G401 (cell line): ENCODE measurements at places on chromosomes 5 and 9. TPM values are rescaled to one million over a fixed set of nuclear protein-coding genes. Genes with fewer than 3 reads are reported as not detected.

DNA sequence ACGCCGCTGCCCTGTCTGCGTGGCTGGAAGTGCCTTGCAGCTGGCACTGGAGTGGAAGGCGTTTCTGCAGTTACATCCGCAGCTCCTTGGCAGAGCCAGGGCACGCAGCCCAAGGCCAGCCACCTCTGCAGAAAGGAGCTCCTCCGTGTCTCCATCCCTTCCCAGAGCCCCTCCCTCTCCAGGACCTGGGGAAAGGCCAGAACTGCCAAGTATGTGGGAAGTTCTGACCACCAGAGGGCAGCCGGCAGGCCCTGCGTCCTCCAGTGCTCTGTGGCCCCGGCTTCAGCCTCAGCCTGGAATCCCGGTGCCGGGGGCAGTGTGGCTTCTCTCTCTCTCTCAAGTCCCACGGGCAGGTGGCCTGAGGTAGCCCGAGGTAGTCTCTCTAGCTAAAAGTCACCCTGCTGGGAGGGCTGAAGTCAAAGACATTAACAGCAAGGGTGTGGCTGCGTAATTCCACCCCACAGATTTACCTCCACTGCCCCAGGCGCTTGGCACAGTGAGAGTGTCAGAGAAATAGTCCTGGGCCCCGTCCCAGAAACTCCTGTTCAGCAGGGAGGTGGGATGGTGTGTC, 101.7 kb upstream of the FCN2 start:
- peak; percentile 42 for DNase-seq

DNA sequence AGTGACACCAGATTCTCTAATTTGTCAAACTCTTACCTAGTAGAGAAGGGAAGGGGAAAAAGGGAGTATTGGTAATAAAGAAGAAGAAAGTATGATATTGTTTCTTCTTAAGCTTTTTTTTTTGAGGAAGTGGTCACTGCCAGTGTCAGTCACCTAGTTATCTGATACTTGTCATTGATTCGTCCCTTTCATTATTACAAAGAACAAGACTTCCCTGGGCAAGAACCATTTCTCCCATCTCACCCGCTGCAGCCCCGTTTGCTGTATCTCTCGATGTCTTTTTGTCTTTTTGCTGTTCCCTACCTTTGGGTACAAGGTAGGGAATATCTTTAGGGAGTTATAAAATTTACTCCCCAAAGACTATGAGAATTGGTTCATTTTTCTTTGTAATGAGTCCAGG, 249.0 kb downstream of the ARHGAP26 start:
- no peak for DNase-seq

DNA sequence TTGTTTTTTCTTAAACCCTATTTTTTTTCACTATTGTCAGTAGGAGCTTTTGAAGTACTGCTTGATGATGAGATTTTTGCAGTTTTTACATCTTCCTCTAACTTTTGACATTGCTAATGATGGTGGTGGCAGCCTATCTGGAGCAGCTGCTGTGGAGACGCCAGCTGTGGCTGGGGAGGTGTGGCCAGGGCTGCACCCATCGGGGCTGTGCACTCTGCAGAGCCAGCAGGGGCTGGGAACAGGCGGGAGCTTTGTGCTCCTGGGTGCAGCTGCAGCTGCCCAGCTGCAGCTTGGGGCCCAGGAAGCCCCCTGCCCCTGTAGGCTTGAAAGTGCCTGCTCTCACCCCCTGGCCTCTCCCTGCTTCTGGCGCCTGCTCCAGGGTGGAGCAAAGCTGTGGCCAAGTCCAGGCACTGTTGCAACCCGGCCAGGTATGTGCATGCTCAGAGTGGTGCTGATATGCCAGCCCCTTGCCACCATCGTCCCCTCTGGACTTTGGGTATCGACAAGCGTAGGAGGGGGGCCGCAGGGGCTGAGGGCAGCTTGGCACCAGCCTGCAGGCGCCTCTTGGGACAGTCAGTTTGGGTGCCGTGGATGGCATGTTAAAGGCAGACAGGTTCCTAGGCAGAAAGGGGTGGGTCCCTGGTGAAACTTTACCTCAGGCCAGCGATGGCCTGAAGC, 39.2 kb downstream of the FER start:
- no peak for DNase-seq

GRCh38 chr9:134601764-134602163, 39.8 kb upstream of the COL5A1 start:
- DNase-seq: no peak

GRCh38 chr5:126525630-126526245, 69.3 kb downstream of the ALDH7A1 start:
- no peak for DNase-seq

- DNase-seq: no peak
Observed at GRCh38 chr9:27634879-27635278, 61.6 kb upstream of the C9orf72 start.

DNA sequence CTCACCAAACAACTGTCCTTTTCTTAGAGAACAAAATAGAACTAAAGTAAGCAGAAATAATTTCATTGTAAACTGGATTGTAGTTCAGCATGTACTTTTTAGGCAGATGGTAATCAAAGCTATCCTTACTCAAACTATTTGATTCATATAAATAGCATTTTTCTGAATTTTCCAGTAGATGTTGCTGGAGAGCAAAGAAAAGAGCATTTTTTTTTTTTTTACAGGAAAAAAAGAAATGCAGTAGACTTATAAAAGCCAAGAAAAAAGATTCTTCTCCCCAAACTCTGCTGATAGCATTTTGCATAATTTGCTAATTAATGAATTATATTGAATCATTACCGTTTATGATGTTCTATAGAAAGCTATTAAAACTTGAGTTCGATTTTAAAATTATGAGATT, 715.3 kb upstream of the WWC1 start:
- DNase-seq: no peak

DNA sequence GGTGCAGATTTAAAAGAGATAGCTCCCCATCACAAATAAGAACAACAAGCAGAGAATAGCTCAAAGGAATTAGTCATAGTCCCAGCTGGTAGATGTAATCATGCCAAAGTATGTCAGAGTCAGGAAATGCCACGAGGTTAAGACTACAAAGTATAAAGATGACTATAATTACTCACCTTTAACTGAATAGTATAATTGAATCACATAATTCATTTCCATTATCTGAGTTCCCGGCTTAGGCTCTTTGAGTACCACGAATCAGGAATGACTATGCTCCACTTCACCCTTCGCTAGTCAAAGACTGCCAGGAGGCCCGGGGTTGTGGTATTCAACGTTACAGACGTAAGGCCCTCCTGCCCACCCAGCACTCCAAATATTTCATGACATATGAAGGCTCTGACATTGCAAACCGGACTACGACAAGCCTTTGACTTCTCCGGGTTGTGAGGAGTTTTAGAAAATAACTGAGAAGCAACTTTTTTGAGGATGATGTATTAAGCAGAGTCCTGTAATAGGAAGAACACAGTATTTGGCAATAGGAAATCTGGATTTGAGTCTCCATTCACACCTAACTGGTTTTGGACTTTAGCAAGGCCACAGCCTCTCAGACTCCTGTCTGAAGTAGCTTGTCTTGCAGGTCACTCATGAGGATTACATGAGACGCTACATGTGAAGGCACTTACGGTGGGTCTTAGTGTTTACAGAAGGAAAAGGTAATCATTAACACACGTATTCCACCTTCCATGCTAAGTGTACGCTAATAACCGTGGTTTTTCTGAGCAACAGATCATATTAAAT, 64.6 kb downstream of the ENC1 start:
- DNase-seq: no peak

GRCh38 chr5:41695920-41696582, 174.2 kb downstream of the OXCT1 start:
- DNase-seq: no peak

GRCh38 chr5:79759436-79759835, 69.8 kb downstream of the CMYA5 start:
- DNase-seq: no peak

GRCh38 chr9:68844631-68845612, 139.9 kb downstream of the PIP5K1B start:
- peak; percentile 39 for DNase-seq

GRCh38 chr9:133950192-133950591, 41.9 kb downstream of the VAV2 start:
- no peak for DNase-seq

DNA sequence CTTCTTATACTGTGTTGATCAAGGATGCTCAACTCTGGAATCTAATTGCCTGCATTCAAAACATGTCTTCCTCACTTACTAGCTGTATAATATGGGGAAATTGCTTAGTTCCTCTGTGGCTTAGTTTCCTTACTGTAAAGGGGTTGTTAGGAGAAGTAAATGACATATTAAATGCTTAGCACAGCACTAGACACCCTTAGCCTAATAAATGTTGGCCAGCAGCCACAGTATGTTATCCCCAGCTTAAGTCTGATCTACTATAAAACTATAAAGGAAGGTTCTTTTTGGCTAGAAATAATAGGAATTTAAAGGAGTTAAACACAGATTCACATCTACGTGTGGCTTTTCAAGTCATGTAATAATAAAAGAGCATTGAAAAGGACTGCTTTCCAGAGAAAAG, 232.4 kb downstream of the PCSK1 start:
- DNase-seq: no peak

- no peak for DNase-seq
Observed at GRCh38 chr9:32177396-32177795, 207.0 kb upstream of the ACO1 start.

GRCh38 chr9:9284201-9284600, 1328.6 kb downstream of the PTPRD start:
- DNase-seq: no peak

DNA sequence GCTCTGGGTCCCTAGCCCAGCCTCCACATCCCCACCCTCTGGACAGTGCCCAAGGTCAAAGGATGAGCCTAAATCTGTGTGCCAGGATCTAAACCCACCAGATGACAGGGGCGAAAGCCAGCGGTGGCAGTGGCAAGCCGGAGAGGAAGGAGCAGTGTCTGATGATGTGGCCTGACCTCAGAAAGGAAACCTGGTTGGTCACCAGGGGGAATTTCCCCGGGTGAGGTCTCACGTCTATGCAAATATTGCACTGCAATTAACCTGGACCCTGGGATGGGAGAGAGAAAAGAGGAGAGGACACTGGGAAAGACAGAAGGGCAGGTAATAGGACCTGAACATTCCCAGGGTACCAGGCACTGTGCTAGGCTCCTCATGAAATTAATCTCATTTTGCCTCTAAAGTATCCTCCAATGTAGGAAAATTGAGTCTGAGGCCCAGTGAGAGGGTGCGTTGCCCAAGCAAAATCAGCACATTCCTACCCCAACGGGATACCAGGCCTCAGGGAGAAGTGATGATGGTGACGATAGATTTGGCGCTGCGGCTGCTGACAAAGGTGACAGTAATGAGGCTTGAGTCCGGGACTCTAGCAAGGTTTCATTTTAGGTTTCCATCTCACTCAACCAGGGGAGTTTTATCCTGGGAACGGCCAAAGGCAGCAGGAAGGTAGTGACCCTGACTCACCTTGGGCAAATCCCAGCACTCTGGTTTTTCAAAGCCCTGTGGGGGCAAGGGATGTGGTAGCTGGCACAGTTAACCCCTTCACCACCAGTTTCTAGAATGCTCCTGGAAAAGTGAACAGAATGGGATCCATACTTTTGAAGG, 13.4 kb upstream of the TNIP1 start:
- no peak for DNase-seq

DNA sequence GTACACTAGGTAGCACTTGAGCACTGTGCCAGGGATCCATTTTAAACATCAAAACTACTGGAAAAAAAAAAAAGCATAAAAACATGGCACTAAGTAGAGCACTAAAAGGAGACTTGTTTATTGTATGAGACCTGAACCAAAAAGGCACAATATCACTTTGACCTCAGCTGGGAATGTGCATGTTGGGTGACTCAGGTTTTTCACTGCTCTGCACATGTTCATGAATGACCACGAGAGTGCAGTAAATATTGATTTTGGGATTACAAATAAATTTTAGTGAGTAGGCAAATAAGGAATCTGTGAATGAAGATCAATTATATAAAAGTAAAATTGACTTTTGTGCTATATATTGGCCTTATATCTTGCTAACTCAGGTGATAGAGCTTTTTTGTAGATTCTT, 11.8 kb downstream of the RMI1 start:
- DNase-seq: no peak

- no peak for DNase-seq
Observed at GRCh38 chr5:149793256-149793550, 63.1 kb downstream of the PPARGC1B start.

DNA sequence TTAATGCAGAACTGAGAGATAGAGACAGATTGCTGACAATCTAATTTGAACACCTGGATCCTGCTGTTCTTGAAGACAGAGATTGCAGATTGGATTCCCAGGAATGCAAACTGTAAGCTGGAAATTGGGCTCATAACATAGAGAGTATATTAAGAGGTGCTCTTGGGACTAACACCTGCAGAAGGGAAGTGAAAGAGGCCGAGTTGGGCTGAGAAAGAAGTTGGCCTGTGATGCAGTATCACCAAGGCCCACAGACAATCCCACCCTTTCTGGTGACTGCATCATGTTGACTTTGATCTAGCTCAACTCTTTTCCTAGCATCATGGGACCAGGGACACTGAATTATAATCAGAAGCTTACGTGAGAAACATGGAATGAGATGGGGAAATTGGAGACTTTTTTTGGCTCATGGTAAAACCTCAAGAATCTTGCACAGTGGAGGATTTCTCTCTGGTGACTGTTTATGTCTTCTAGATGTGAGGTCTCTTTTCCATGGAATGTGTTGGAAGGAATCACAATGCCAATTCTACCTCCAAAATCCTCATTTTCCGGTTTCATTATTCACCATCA, 36.5 kb upstream of the NUDT12 start:
- DNase-seq: no peak

DNA sequence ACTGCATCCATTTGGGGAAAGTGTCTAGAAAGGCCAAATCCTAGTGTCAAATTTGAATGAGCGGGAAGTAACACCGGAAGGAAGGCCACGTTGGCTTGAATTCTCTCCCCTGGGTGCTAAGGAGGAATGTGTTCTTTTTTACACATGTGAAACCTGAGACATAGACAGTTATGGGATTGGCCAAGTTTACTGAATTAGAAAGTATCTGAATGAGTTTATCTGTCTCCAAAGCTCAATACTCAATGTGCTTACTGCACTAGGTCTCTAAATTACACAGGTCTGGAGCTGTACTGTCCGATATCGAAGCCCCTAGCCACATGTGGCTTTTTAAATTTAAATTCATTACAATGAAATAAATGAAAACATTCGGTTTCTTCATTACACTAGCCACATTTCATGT, 6.0 kb downstream of the DMRT1 start:
- no peak for DNase-seq

DNA sequence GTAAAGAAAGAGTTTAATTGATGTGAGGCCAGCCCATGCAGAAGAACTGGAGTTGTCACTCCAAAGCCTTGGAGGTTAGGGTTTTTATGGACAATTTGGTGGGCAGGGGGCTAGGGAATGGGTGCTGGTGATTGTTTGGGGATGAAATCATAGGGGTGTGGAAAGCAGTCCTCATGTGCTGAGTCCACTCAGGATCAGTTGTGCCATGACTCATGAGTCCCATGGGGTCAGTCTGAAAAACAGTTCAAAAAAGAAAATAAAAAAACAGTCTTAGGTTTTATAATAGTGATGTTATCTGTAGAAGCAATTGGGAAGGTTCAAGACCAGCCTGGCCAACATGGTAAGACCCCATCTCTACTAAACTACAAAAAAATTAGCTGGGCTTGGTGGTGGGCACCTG, 162.3 kb downstream of the KDM4C start:
- no peak for DNase-seq

The ITK gene
- total RNA-seq: not detected in 2 replicates

The ANKRD31 gene
- 1.8 and 2.8 TPM in 2 replicates for total RNA-seq

The SLC34A3 gene
- total RNA-seq: not detected in 2 replicates

The PRDM9 gene
- total RNA-seq: not detected in 2 replicates

The IL7R gene
- total RNA-seq: not detected in 2 replicates
